Lung microvascular endothelial cell (primary cell): ENCODE measurements at places on chromosomes 11 and 22.

DNA sequence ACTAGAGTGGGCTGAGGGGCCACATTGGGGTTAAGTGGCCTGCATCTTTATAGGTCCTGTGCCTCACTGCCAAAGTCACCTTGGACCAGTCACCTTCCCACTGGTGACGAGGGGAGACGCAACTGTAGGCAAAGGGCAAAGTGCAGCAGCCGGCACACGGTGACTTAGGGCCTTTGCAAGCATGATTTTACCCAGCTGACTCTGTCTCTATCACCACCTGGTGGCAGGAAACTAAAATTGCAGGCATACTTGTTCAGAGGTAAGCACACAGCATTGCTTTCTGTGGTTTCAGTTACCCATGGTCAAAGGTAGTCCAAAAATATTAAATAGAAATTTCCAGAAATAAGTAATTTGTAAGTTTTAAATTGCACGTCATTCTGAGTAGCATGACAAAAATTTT is 1164.4 kb downstream of the BRD1 start:
- no peak for DNase-seq

DNA sequence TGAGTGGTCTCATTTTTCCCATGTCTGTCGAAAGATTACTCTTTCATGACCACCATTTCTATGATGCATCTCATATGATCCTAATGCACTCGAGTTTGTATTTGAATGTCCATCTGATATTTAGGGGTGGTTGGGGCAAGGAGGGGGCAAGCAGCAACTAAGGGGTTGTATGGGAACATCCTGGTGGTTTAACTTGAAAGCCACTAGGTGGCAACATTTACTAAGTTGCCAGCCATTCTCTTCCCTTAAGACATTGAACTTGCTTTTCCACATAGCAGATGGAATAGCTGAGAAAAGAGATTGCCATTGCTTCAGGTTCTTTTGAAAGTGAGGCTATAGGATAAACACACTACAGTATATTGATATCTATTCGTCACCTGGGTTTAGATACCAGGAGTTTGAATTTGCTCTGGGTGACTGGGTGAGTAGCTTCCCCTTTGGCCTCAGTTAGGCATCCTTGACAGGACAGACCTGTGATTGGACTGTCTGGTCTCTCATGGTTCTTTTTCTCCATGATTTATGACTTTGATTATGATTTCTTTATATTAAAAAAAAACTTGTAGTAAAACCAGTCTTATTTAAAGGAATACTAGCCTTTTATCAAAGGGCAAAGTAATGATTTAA is 32.4 kb downstream of the NF2 start:
- peak; percentile 52 for DNase-seq

DNA sequence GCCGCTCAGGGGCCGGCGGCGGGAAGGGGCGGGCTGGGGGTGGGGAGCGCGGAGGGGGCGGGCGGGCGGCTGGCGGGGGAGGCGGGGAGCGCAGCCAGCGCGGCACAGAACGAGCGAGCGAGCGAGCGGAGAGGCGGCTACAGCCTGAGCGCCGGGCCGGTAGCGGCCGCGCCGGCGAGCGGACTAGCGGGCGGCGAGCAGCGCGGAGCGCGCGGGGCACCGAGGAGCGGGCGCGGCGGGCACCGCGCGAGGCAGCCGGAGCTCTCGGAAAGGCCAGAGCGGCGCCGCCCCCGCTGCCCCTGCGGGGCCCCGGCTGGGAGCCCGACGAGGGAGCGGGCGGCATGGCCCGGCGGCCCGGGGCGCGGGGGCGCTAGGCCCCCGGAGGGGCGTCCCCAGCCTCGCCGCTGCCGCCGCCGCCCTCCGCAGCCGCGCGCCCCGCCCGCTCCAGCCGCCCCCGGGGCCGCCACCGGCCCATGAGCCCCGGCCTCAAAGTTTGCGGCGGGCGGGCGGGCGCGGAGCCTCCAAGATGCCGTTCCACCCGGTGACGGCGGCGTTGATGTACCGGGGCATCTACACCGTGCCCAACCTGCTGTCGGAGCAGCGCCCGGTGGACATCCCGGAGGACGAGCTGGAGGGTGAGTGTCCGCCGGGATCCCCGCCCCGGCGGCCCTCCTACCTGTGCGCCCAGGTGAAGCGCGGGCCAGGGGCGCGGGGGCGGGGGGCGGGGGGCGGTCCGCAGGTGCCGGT is at the start of gene CABP7:
Gene CABP7 (plus strand): TSS at position 105 of the 747 bp plus-strand sequence. CDS start 422 bp downstream, at position 527.
- peak; percentile 10 for DNase-seq

- no peak for DNase-seq
Measured at GRCh38 chr11:1435820-1436467, 46.2 kb downstream of the BRSK2 start.

DNA sequence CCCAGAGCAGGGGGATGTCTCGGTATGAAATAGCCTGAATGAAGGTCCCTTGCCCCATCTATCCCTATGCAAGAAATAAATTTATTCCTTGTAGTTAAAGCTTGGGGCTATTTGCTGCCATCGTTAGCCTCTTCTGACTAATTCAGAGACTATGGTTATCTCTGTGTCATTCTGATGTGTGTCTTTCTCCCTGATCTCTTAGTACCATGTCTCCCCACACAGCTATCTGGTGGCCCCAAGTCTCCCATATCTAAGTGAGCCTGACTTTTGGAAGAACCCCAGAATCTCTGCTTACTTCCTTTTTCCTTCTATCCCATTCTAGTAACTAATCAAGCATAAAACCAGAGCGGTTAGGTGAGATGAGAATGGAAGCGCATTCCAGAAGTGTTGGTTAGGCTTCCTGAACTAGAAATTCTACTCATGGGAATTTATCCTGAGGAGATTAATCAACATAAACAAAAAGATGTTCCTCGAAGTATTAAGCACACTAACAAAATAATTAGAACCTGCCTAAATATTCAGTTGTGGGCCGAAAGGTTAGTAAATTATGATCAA is 71.4 kb upstream of the BMAL1 start:
- DNase-seq = no peak

DNA sequence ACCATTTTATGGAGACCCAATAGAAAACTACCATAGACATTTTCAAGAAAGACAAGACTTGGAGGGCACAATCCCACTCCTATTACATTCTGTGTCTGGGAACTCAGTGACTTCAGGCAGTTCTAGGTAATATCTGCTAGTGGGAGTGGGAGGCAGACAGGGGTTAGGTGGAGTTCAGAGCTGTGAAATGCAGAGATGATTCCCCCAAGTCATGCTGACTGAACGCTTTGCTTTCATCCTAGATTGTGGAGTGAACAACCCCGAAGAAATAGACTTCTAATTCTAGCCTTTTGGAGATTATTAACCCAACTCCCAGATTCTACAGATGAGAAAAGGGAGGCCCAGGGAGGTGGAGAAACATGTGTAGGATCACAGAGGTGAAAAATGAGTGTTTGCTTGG is 437.8 kb upstream of the CADM1 start:
- DNase-seq = no peak

DNA sequence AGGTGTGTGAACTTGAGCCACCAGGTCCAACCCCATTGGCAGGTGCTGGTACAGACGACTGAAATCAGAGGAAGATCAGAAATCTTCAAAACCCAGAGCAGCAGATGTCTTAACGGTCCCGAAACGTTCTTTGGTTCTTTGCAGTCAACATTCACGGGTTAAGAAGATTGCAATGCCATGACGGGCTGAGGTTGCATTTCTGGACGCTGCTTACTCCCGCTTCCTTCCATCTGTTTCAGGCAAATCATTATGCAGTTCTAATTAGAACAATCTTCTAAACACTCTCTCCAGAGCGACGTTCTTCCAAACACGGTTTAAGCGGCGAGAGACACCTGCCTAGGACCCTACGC is 492 bp upstream of the LUZP2 start:
- no peak for DNase-seq

- DNase-seq = peak; percentile 21
Measured at GRCh38 chr11:116590844-116591570, 181.8 kb downstream of the BUD13 start.

DNA sequence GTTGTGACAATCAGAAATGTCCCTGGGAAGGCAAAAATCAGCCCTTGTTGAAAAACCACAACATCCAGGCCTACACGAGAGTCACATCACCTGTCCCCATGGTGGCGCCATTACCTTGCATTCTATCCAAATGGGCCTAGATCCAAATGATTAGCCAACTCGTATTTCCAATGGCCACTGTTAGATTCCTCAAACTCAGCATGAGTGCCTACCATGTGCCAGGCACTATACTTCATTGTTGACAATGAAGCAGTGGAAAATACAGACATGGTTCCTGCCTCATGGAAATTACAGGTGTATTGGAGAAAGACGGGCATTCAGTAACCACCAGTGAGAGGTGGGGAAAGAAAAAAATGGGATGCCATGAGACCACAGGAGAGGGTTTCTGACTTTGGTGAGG is 29.8 kb upstream of the CREB3L1 start:
- peak; percentile 63 for DNase-seq

DNA sequence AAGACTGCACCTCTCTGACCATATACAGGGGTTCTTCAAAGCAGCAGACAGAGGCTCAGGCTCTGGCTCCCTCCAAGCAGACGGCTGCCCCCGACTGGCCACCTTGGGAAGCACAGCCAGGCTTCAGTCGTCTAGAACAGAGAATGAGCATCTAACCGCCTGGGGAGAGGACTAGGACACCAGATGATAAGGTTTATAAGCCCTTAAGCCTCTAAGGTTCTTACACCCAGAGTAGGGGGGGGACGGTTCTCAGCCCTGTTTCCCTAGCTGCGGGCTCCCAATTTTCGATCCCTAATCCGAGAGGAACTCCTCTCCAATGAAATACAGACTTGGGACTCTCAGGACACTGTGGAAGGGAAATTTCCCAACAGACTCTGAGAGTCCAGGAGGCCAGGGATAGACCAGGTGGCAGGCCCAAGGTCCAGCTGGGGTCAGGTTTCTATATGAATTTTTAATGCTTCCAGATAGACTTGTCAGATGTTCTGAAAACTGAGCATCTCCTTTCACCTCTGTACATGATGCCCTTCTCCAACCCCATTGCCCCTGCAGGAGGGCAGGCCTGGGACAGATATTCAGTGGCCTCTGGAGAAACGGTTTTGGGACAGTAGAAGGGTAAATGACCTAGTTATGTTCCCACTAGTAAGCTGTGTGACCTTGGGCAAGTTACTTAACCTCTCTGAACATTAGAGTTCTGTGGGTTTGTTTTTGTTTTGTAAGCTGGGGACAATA is 20.2 kb downstream of the RTN4RL2 start:
- peak; percentile 55 for DNase-seq

DNA sequence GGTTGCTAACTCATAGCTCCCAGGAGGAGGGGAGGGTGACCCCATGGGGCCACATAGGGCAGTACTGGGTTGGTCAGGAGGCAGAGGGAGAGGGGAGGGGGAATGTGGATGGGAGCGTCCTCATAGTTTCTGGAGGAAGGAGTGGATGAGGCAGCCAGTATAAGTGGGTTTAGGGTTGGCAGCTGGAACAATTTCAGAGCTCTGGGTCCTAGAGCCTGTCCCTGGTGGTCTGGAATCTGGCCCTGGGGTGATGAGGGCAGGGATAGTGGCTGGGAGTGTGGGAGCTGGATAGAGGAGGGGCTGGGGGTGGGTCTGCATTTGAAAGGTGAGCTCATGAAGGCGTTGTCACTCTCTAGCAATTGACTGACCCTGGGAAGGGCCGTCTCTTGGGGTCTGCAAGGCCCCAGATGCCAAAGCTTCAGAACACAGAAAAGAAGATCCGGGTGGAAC is 5.3 kb upstream of the MRGPRG start:
- DNase-seq = no peak

DNA sequence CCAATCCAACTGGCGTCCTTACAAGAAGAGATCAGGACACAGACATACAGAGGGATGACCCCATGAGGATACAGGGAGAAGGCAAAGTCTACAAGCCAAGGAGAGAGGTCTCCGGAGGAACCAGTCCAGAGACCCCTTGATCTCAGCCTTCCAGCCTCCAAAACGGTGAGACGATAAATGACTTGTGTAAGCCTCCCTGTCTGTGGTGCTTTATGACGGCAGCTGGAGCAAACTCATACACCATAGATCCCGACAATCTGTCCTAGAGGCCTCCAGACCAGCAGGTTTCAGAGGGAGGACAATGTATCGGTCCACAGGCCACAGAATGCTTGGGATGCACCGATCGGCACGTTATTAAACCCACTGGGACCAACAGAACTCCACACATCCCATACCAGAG is 383.3 kb downstream of the SHANK2 start:
- DNase-seq = no peak

- no peak for DNase-seq
Measured at GRCh38 chr22:27318516-27318915, 483.0 kb downstream of the MN1 start.

DNA sequence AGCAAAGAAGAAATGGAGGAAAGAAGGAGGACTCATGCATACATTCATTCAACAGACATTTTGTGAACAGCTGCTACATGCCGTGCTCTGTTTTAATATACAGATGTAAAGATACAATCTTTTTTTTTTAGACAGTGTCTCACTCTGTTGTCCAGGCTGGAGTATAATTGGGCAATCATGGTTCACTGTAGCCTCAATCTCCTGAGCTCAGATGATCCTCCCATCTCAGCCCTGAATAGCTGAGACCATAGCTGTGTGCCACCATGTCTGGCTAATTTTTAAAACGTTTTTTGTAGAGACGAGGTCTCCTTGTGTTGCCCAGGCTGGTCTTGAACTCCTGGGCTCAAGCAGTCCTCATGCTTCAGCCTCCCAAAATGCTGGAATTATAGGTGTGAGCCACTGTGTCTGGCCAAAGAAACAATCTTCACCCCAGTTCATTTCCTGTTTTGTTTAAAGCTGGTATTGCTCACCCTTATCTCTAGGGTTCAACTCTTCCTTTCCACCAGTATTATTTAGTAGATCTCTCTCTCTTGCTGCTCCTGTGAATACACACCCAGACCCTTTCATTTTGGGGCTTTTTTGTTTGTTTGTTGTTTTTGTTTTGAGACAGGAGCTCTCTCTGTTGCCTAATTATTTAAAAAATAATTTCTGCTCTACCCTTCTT is 69.8 kb downstream of the RNF169 start:
- peak; percentile 55 for DNase-seq
